NCI-H187 (cell line): ENCODE measurements at places on chromosomes 6 and 20.

DNA sequence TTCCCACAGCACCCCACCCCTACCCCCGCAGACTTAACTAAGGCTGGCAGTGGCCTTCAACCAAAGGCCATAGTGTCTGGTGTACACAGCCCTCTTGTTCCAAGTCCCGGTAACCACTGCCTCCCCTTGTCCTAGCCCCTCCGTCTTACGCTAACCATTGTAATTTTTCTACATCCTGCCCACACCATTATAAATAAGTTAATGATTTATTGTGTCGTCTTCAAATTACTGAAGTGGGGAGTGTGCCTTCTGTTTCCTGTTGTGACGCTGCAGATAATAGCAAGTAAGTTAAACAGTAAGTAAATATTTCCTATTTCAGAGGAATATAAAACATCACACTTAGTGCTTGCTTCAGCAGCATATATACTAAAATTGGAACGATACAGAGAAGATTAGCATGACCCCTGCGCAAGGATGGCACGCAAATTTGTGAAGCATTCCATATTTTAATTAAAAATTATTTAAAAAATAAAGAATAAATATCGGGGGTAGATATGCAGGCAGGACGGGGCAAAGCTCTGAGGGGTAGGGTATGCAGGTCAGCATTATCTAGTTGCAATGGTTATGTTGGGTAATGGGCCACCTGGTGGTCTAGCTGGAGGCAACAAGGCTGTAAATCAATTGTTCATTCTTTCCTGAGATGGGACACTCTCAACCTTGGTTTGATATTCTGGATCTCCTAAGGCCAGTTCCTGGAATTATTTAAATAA, 15.1 kb downstream of the SRSF6 start:
- no peak for DNase-seq

GRCh38 chr20:50303573-50304500, 113.2 kb downstream of the CEBPB start:
- DNase-seq, result no peak

DNA sequence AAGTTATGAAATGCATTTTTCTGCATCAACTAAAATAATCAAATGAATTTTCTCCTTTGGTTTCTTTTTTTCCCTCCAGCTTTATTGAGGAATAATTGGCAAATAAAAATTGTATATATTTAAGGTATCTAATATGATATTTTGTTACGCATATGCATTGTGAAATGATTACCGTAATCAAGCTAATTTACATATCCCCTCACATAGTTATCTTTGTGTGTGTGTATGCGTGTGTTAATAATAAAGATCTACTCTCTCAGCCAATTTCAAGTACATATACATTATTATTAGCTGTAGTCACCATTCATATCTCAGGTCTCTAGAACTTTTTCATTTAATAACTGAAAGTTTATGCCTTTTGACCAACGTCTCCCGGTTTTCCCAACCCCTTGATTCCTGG, 61.1 kb downstream of the SYCP2L start:
- no peak for DNase-seq

DNA sequence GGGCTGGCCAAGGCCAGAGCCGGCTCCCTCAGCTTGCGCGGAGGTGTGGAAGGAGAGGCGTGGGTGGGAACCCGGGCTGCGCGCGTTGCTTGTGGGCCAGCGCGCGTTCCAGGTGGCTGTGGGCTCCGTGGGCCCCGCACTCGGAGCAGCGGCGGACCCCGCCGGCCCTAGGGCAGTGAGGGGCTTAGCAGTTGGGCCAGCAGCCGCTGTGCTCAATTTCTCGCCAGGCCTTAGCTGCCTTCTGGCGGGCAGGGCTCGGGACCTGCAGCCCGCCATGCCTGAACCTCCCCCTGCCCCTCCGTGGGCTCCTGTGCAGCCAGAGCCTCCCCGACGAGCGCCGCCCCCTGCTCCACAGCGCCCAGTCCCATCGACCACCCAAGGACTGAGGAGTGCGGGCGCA, 108.4 kb downstream of the GMPR start:
- DNase-seq, result no peak

- DNase-seq, result no peak
Observed at GRCh38 chr20:55200317-55200716, 724.9 kb downstream of the DOK5 start.

- DNase-seq, result no peak
Observed at GRCh38 chr6:28311139-28311823, 24.7 kb downstream of the ZSCAN31 start.

DNA sequence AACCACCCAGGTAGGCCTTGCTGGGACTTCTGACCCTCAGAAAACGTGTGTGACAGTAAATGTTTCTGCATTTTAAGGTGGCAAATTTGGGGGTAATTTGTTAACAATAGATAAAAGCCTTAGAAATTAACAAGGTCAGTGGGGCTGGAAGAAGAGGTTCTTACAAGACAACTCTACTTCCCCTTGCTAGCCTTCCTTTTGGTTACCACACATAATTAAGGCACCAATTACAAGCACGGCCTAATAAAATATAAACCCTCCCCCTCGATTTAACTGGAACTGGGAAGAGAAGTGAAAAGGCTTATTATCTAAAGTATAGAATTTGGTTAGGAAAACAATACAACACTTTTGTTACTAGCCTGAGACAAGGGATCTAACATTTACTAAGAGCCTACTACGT, 38.8 kb downstream of the ELOVL5 start:
- no peak for DNase-seq

GRCh38 chr20:20393207-20394120, 25.6 kb downstream of the INSM1 start:
- DNase-seq, result no peak

DNA sequence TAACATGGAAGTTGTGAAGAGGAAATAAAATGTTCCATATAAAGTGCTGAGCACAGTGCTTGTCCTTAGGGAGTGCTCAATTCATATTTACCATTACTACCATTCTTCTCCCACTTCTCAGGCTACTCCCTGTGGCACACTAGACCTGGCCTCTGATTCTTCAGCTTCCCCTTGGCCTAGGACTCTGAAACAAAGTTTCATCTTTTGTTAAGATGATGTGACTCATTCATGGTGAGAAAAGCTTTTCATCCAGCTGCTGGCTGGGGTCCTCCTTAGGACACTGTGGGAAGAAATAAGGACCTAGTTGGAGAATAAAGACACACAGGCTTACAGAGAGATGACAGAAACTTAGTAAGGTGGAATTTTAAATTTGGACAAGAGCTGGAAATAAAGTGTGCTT, 314.8 kb downstream of the CDC5L start:
- DNase-seq, result no peak

DNA sequence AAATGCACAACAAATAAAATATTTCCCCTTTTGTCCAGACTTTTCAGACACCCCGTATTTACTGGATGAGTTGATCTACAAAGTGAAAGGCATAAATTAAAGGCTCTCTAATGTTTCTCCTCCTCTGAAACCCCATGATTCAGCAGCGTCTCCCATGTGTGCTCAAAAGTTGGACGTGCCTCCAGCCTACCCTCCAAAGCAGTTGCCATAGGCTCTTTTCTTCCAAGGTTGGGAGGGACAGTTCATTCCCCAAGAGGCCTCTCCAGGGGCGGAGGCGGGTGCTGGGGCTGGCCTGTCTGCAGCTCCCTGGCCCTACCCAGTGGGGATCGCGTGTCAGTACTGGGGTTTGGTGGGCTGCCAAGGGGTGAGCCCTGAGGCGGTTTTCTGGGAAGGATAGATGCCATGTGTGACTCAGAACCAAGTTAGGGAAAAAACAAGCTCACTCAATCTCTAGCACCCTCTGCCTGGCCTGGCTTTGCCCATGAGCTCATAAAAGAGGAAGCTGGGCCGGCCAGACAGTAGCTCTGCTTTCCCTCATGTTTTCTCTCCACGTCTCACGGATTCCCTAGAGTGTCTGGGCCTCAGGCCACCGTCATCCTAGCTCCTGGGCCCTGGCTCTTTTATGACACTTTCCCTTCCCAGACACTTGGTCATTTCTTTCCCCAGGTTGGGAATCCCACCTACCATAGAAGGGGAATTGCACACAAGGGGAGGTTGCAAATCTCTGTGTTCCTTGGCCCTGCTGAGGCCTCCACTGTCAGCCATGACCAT, 8.0 kb upstream of the IER3 start:
- no peak for DNase-seq

GRCh38 chr6:34236443-34237315, at the start of gene HMGA1:
HMGA1 (plus strand) TSS chr6:34236873; CDS start chr6:34240781, 3,908 bp downstream.
- DNase-seq, result peak; percentile 39

DNA sequence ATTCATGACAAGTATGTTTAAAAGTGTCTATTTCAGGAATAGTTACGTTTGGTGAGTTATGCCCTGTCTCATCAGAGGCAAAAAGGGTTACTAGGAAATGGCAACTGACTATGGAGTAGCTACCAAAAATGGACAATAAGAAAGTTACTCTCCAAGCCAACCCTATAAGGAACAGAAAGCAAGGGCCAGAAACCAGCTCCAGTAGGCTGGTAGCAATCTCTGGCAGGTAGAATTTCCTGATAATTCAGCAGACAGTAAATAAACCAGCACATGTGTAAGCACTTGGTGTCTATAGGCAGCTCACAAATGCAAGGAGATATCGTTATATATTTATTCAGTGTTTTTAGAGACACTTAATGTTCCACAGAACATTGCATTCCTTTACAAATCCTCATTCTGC, 20.3 kb downstream of the SOX4 start:
- DNase-seq, result no peak

- DNase-seq, result no peak
Observed at GRCh38 chr20:34941226-34941625, 14.4 kb downstream of the GSS start.

DNA sequence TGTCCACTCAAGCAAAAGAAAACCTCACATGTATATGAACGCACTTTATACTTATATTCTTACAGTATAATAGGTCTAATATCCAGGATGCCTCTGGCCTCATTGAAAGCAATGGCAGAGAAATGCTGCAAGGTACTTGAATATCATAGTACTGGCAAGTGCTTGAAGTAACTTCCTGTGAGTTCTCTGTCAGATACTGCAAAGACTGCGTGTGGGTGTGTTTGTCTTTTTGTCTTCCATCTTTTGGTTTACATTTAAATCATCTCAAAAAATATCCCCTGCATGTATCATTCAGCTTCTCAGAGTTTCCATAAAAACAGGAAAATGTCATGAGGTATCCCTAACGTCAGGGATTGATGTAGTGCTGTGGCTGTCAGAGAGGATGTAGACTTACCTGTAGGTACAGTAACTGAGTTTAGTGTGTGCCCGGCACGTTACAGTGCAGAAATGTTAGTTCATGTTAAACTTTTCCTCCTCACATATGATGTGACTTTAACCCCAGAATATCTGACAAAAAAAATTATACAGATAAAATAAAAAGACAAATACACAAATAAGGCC, 184.3 kb downstream of the DST start:
- no peak for DNase-seq

- DNase-seq, result no peak
Observed at GRCh38 chr20:11387189-11387754, 530.4 kb upstream of the BTBD3 start.
